ENCODE measurements at places on chromosomes 5 and 9.

- no peak for DNase-seq
Observed at GRCh38 chr9:70093944-70094343, 50.3 kb downstream of the MAMDC2 start.

DNA sequence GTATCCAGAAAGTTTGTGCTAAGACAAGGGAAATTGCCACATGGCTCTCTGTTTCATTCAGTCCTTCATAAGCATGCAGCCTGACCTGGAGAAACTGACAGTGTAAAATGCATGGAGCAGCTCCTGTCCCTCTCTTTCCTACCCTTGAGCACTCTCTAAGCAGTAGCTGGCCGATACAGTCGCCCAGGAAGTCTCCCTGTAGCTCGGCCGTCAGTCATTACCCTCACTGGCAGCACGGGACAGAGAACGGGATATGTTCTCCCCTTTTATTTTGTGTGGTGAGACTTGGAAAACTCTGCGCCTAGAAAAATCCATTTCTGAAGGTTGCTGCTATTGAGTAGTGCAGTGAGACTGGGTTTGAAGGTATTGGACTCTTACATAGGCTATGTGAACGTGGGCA lies 56.8 kb upstream of the KCNMB1 start:
- no peak for DNase-seq

DNA sequence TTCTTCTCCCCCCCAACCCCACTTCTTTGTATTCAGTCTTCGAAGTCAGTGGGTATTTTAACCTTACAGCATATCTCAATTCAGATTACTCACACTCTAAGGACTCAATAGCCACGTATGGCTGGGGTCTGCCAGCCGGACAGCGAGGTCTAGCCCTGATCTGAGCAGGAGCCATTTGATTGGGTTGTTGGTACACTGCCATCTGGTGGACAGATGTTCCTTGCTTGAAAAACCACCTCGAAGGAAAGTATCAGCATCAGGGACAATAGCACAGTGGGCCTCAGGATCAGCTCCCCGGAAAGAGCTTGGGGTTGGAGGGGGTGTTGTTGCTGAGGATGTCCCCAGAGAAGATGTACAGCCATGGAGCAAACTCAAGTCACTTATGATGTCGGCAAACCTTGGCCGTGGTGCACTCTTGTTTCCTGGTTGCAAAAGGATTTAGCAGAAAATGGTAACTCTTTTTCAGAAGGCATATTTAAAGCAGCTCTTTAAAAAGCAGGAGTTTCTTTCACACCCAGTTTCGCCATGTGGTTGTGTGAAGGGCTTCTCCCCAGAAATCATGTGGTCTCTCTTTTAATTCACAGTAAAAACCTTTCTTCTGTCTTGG lies 31.7 kb upstream of the KCNMB1 start:
- peak; percentile 64 for DNase-seq

GRCh38 chr9:89623925-89624420 lies 19.2 kb downstream of the GADD45G start:
- no peak for DNase-seq

DNA sequence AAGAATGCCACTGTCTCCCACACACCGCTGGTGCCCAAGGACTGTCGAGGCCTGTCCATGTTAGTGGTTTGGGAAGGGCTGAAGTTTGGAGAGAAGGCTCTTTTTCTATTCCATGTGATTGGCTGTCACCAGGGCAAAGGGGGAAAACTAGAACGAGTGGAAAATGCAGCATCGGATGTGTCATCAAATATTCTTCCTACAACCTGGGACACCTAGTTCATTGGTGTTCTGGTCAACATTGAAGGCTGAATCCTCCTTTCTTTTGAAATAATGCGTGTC lies 53.2 kb downstream of the PIK3R1 start:
- no peak for DNase-seq

GRCh38 chr9:98095401-98095800 lies 23.6 kb downstream of the TRIM14 start:
- no peak for DNase-seq

DNA sequence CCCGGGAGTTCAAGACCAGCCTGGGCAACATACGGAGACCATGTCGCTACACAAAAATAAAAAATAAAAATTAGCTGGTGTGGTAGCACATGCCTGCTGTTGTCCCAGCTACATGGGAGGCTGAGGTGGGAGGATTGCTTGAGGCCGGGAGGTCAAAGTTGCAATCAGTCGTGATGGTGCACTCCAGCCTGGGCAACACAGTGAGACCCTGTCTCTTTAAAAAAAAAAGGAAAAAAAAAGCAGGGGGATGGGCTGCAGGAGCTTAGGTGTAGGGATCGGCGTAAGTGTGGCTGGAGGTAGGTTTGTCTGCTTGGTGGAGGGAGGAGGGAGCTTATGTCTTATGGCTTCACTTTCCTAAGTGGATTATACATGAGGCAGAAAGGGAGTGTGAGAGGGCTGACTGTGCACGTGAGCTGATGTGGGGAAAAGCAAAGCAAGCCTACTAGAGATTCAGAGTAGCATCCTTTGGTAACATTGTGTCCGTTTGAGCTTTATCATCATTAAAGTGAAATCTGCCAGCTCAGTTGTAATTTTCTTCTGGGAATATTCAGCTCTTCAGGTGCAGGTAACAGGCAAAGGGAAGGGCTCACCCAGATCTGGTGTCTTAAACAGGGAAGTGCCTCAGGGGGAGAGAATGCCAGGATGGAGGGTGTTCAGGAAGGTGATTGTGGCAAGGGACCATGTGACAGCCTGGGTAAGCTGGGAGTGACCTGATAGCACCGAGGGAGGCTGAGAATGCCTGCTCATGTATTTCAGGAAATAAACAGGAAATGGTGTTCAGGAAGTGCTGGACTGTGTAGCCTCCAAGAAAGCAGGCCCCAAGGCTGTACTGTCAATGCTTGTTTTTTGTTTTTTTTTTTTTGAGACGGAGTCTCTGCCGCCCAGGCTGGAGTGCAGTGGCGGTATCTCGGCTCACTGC lies 17.6 kb upstream of the SETX start:
- DNase-seq, result no peak

- DNase-seq, result no peak
Observed at GRCh38 chr9:128428644-128429512, 8.2 kb downstream of the CERCAM start.

DNA sequence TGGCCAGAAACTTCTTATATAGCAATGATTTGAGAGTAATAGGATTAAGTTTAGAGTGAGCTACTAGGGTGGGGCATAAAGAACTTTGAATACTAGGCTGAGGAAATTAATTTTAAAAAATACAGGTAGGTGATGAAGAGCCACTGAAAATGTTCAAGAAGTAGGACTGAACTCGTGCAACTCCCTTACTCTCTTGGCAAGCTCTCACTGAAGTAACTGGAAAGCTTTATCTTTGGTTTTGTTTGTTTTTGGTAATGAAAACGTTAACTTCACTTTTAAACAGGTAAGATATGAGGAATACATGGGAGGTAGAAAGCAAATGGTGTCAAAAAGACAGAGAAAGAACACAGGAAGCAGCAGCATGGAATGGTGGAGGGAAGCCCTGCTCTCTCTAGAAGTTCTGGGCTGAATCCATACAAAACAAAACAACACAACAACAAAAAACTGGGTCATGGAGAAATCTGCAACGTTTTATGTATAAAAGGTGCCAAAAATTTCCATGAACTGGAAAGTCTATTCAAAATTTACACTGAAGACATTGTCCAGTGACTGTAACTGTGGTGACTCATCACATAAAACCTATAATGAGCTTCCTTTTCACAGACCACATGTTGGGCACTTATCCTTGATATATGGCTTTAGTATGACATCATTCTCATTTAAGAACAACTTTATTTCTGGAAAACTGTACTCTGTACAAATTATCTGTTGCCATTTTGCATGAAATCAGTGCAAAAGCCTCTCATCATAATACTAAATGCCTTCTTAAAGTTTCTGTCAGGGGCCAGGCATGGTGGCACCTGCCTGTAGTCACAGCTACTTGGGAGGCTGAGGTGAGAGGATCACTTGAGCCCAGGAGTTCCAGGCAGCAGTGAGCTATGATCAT lies 91.2 kb upstream of the CHD1 start:
- peak; percentile 41 for DNase-seq

- no peak for DNase-seq
Observed at GRCh38 chr9:106861640-106862109, 1.3 kb upstream of the ZNF462 start.

DNA sequence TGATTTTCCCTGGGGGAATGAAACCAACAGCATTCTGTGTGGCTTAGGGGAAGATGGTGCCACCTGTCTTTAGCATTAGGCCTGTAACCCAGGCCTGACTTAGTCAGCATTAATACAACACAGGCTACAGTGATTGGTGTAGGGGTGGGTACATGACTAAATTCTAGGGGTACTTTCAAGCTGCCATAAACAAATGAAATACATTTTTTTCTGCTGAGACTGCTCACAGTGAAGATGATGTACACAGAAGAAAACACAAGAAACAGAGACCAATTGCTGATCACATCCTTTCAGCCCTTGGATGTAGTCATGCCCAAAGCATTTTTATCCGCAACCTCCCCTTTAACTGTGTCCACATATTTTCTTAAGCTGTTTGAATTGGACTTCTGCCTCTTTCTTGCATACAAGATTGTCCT lies 527.2 kb downstream of the KCTD16 start:
- peak; percentile 31 for DNase-seq

GRCh38 chr9:78783743-78784142 lies 486.8 kb downstream of the PSAT1 start:
- DNase-seq, result no peak

DNA sequence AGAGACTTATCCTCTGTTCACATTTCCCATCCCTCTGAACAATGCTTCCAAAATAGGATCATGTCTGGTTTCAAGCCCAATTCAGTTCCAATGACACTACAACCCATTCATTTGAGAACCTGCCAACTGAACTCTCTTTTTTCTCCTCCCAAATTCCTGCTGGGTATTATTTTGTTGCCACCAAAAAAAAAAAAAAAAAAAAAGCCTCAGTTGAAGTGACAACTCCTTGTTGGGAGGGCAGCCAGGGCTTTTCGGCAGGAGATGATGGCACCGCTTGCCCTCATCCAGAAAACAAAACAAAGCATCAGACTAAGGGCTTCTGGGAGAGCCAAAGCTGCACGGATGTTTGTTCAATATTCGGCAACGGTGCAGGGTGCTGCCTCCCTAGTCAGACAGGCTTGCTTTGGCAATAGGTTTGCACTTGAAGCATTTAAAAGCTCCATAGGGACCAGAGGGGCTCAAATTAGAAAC lies 30.6 kb upstream of the TRIM32 start:
- DNase-seq, result no peak

DNA sequence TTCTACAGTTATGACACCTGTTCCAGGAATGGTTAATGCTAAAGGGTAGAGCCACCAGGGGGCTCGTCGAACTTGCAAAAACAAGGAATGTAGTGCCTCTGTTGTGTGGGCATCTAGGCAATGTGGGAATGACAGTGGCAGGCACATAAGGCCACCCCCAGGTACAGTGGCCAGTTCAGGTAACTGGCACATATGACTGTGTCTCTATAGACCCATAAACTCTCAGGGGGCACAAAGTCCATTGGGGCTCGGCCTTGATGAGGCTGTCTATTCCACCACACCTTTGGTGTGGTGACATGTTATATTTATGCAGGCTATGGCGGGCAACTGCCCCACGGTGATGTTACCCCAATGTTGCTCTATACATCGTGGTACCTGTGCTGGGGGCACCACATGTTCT lies 59.6 kb upstream of the FAM120A start:
- no peak for DNase-seq

DNA sequence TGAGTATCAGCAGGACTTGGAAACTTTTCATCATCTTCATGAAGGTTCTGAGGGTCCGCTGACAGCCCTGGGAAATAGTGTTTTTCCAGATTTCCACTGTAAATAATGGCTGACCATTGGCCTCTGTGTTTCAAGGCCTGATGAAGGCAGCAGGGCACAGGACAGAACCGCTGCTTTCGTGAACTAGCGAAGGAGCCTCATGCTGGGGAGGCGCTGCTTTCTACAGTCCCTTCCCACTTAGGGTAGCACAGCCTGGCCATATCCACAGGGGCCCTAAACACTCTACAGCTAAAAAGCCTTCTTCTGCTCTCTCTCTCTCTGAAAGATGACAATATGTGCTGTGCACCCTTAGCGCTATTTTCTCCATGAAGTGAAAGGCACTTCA lies 118.2 kb downstream of the MED27 start:
- no peak for DNase-seq

GRCh38 chr5:92402045-92402444 lies 1018.9 kb upstream of the ARRDC3 start:
- DNase-seq, result no peak

GRCh38 chr5:122465031-122465577 lies 153.1 kb downstream of the SNCAIP start:
- DNase-seq, result no peak

- DNase-seq, result no peak
Observed at GRCh38 chr5:588406-588995, 23.6 kb upstream of the CEP72 start.

- DNase-seq, result no peak
Observed at GRCh38 chr5:79193643-79194042, 42.3 kb upstream of the JMY start.

GRCh38 chr9:115022760-115023434 lies 92.5 kb upstream of the TNFSF8 start:
- peak; percentile 90 for DNase-seq

- no peak for DNase-seq
Observed at GRCh38 chr5:176690911-176691310, 43.6 kb downstream of the TSPAN17 start.

DNA sequence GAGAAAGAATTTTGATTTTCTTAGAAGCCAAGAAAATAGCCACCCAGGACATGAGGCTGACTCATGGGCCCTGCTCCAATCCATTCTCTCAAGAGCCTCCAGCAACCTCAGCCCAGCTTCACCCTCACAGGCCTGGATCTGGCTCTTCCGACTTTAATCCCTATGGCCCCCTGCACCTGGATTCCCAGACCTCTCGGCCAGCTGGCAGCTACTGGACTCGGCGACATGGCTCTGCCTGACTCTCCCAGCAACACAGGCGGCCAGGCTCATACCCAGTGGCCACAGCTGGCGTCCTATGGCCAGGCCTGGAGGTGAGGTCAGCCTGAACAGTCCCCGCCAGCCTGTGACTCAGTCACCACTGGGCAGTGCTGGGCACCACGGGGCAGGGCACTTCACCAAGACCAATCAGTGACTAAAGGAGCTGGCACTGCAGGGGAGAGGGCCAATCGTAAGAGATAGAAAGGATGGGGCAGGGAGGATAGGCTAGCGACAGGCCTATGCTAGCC lies 6.2 kb upstream of the PDLIM4 start:
- DNase-seq, result no peak

DNA sequence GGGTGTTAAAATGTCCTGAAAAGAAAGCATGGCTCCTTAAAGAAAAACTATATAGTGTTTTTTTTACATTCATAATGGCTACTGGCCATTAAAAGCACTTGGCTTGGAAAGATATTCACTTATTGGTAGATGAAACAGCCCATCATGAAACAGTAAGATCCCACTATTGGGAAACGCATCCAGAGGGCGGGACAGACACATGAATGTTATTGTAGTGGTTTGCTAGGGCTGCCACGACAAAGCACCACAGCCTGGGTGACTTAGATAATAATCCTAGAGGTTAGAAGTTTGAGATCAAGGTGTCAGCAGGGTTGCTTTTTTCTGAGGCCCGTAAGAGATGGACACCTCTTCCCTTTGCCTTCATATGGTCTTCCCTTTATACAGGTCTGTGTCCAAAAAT lies 139.4 kb upstream of the ANKH start:
- DNase-seq, result no peak

Data from hepatic stellate cell (primary cell).